Right forelimb (tissue), 1 donor: ENCODE measurements at places on chromosomes 11 and 22.

GRCh38 chr22:27495325-27495724 lies 306.2 kb downstream of the MN1 start:
- no peak for DNase-seq

GRCh38 chr11:114211444-114212121 lies 84.6 kb upstream of the NNMT start:
- no peak for DNase-seq

GRCh38 chr11:64357904-64358535 lies 942 bp upstream of the RPS6KA4 start:
- DNase-seq = no peak

- DNase-seq = no peak
These were observed 32.6 kb downstream of the KREMEN1 start for GRCh38 chr22:29105468-29105867.

GRCh38 chr11:6876914-6877313 lies 489 bp downstream of the OR10A4 start:
- DNase-seq = no peak
